ENCODE measurements at places on chromosomes 6 and 20.

DNA sequence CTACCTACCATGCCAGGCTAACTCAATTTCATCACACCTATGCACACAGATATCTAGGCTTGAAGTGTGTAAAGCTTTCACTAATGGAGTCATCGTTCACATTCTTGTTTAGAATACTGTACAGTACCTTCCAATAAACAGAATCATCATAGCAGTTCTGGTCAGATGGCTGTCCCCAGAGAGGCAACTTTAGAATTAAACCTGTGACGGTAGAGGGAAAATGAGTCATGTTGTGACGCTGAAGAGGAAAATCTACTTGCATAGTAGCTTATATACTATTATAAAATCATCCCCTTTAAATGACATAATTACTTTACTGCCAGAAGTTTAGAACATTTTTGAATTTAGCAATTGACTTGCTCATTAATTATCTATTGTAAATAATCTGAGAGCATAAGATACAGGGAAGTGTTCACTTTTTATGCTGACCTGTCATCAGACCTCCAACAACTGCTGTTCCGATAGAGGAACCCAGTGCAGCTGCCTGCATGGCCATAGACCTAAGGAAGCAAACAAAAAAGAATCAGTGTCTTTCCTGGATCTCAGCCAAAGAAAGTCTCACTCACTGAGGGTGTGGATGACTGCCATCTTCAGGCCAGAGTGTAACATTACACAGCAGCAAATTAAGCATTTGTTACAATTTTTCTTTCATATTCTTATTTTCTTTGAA lies 29.8 kb downstream of the RHAG start:
- peak; percentile 55 for DNase-seq

DNA sequence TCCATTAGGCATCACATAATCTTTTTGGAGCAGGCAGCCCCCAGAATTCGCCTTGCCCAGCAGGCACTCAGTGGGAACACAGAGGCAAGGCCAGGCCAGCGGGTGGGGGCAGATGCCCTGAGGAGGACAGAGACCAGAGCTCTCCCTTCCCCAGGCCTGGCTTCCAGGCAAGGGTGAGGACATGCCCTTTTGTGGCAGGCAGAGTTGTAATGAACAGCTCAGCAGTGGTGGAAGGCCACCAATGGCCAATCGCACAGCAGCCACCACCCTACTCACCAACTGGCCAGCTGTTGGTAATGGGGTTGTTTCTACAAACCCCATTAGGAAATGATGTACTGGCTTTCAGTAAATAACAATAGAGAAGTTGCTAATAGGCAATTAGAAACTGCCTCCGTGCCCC lies 15.4 kb upstream of the DDO start:
- DNase-seq: no peak

GRCh38 chr6:18963439-18963838 lies 576.3 kb downstream of the RNF144B start:
- DNase-seq: no peak

DNA sequence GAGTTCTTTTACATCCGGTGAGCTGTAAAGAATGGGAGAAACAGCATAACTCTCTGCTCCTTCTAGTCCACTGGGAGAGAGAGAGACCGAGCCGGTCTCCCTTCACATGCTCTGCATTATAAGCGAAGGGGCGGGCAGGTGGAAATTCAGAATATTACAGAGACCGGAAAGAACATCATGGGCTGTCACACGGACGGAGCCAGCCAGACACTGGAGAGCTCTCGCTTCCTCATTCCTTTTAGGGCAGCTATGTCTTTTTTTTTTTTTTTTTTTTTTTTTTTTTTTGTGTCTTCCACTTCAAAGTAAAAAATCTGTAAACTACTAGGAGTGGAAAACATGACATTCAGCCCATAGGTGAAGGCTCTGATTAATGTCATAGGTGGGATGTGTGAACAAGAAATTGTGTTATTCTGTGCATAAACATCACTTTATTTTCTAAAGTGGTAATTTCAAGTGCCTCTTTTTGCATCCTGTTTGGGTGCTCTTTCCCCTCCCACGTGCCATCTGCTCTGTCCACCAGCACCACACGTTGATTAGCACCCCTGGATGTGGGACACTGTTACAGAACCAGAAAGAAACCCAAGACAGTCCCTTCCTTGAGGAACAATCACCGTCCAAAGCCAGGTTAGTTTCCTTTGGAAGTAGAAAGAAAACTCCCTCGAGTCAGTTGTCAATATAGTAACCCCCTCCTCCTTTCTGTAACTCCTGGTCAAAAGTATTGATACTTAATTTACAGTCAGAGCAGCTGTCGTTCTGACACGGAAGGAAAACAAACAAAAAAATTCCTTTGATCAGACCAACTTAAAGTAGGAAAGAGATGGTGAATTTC lies at the start of gene TAGAP:
Gene TAGAP, minus strand, starts transcription at position 93 of the 829 bp plus-strand sequence. CDS start 845 bp downstream, outside the sequence.
- DNase-seq: peak; percentile 76

- no peak for DNase-seq
Observed at GRCh38 chr20:25282034-25282781, 34.3 kb downstream of the PYGB start.

GRCh38 chr6:33730611-33731010 lies 16.1 kb downstream of the IP6K3 start:
- DNase-seq: no peak

- DNase-seq: no peak
Observed at GRCh38 chr6:3490625-3490980, 33.8 kb upstream of the SLC22A23 start.

GRCh38 chr20:38168791-38169589 lies 3.9 kb upstream of the TGM2 start:
- DNase-seq: no peak

DNA sequence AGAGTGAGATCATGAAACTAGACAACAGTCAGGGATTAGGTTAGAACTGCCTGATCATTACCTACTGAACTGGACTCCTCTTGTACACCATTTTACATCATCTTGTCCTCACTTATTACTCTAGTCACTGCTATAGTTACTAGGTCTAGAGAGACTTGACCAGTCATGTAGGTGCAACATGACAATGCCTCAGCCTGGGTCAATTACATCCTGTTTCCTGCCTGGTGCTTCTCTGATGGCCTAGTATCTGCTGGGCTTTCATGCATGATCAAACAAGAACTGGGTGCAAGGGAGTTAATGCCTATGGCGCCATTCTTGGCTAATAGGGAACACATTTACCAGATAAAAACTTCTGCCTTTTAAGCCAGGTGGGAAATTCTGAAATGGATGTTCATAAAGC lies 39.2 kb upstream of the MMS22L start:
- no peak for DNase-seq

DNA sequence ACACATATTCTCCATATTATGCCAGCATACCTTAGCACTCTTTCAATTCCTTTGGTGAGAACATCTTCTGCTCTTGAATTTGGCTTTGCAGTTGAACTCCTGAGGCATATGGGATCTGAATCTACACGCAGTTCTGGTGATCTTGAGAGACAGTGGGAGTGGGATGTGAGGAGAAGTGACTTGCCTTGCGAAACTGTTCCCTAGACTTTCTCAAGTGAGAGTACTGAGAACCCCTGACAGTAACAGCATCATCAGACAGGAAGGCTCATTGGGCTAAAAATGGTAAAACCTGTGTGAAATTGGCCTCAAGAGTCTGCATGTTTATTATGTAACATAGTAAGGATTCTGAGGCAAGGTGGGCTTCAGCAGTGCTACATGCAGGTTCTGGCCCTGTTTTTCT lies 49.1 kb upstream of the CEP85L start:
- no peak for DNase-seq

DNA sequence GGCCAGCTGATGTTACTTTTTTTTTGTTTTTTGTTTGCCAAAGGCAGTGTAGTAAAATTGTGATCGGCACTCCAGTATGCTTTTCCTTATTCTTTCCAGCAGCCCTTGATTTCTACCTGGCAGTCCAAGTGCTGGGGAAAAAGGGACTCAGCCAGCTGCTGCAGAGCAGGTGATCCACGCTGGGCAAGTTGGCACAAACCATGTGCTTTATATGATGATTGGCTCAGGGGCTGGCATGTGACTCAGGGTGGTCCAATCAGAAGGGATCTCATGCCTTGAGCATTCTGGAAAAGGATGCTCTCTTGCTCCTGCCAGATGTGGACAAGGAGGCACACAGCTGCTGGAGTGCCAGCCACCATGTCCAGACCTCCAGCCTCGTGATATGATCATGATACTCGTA lies 54.5 kb downstream of the SULF2 start:
- no peak for DNase-seq

- DNase-seq: peak; percentile 32
Observed at GRCh38 chr6:42400061-42400760, 51.5 kb downstream of the TRERF1 start.

DNA sequence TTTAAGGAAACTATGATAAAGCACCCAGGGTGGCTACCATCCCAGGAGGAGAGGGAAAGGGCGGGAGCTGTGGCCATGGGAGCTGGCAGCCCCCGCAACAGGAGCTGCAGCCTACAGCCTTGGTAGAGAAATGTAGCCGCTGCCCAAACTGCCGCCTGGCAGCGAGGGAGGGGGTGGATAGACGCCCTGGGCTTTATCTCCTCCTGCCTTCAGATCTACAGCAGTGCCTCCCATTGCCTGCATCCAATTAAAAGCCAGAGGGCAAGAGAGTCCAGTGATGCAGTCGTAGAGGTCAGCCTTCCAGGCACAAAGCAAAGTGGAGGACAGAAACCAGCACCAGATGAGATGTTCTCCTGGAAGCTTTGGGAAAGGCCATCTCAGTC lies 35.0 kb upstream of the ZFAND3 start:
- DNase-seq: no peak

- DNase-seq: no peak
Observed at GRCh38 chr6:53014063-53014462, 19.0 kb upstream of the GSTA4 start.

DNA sequence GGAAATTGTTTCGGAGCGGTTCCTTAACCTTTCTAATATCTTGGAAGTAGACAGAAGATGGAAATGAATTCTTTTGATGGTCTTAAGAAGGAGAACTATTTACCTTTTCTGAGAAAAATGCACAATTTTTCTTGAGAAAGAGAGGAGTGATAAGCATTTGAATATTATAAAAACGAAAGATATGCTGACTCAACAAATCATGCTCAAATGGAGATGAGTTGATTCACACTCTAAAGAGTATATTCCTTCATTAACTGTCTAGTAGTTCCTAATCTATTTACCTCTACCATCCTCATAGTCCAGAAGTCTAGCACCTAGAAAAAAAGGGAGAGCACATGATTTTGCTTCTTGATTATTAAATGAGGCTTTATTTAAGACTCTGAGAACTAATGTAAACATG lies 4.1 kb downstream of the TSBP1 start:
- DNase-seq: no peak

DNA sequence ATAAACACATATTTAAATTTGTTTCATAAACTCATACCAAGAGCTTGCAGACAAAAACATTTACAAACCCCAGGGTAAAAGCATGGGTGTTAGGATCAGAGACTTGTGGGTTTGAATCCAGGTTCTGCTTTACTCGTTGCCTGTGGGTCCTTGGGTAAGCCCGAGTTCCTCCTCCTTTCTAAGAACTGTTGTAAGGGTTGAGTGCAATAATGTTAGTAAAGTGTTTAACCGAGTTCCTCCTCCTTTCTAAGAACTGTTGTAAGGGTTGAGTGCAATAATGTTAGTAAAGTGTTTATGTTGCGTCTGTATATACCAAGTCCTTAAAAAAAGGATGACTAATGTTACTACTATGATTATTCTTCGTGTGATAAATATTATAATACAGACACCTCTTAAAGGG lies 18.7 kb downstream of the CCDC170 start:
- DNase-seq: no peak

DNA sequence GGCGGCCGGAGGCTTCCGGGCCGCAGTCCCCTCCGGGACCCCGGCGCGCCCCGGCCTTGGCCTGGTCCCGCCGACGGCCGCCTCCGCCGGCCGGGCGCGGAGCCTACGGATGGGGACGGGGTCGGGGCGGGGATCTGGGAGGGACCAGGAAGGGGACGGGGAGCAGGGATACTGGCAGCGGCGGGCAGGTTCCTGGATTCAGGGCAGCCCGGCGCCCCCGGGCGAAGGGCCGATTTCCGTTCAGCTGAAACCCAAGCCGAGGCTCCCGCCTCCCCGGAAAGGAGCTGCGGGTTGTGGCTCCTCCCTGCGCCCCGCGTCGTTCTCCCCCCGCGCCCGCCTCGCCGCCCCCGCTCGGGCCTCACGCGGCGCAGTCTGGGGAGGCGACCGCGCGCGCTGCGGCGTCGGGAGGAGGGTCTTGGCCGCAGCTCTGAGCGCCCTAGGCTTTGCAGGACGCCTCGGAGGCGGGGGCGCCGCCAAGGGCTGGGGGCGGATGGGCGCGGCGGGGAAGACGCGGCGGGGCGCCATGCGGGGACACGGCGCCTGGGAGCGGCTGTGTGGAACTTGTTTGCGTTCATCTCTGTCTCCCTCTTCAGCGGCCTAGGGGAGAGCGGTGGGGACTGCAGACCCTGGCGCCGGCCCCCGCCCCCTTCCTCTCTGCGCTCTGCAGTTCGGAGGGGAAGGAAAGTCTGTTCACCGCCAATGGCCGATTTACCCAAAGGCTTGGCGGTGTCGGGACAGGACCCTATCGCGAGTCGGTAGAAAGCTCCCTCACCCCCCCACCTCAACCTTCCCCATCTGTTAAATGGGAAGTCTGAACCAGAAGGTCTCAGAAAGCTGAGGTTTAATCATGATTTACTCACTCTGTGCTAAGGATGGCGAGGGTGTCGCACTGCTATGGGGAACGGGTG lies 22.7 kb upstream of the TMEM181 start:
- peak; percentile 66 for DNase-seq

DNA sequence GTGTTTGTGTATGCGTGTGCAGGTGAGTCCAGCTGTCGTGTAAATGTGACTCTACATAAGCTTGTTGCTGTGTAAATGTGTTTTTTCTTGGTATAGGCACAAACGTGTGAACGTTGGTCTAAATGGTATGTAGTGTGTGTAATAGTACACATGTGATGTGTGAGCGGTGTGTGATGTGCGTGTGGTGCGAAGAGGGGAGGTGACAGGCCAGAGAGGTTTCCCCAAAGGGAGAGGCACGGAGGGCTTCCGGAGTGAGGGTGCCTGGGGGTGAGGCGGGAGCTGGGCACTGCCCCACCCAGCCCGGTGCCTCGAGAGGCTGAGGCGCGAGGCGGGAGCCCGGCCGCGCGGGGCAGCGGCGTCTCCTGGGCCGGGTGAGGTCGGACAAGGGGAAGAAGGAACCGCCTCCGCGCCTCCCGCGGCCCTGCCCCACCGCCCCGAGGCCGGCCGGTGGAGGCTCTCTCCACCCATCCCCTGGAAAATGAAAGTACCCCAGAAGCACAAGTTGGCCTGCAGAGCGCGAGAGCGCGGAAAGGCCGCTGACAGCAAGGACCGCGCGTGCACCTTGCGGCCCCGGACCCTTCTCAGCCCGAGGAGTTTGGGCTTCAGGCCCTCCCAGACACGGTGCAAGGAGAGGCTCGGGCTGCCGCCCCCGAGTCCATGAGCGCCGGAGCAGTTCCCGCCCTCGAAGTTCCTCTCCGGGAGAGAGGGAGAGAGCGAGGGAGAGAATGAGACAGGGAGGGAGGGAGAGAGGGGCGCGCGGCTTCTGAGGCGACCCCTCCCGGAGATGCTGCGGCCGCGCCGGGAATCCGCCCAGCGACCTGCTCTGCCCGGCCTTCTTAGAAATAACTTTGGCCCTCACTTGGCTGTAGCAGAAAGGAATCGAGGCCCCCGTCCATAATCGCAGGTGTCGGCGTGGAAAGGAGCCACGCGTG lies 43.2 kb upstream of the OSTM1 start:
- DNase-seq: peak; percentile 43
